ENCODE measurements at places on chromosomes 5 and 9.

GRCh38 chr9:133539991-133540697, 5.6 kb downstream of the ADAMTSL2 start:
- DNase-seq = no peak

DNA sequence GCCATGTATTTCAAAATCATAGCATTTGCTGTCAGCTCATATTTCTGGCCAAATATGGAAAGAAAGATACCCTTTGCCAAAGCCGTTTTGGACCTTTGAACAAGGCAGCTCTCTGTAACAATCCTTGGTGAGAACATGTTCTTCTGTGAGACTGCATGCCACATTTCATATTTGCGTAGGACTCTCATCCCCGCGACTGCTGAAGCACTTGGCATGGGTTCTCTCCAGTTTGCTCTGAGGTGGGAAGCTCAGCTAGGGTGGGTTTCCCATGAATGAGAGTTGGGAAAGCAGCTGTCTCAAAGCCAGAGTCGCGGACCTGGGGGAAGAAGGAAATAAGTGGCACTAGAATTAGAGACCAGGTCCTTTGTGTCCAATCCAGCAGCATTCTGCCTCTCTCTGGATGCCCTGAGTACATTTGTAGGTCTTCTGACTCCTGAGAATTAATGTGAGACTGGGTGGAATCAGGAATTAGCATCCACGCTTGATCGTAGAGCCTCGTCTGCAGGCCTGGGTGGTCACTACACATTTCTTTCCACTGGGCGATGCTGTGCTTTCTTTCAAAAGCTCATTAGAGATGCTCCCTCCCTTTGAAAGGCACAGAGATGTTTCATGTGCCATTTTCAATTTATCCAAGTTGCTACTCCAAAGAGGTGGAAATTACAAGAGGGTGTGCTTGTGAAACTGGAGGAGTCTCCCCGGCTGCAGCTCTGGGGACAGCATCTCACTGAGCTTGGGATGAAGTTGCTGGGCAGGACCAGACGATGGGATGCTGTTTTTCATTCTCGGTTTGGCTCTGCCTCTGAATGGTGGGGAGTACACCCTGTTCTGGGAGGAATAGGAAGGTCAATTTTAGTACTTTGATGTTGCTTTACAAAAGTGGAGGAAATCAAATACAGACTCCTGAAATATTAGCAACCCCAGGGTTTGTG, 197.2 kb downstream of the GADD45G start:
- DNase-seq = no peak

- DNase-seq = no peak
Observed at GRCh38 chr9:105242557-105242956, 1.9 kb upstream of the SLC44A1 start.

- DNase-seq = no peak
Observed at GRCh38 chr9:94085062-94085639, 887 bp downstream of the PTPDC1 start.

DNA sequence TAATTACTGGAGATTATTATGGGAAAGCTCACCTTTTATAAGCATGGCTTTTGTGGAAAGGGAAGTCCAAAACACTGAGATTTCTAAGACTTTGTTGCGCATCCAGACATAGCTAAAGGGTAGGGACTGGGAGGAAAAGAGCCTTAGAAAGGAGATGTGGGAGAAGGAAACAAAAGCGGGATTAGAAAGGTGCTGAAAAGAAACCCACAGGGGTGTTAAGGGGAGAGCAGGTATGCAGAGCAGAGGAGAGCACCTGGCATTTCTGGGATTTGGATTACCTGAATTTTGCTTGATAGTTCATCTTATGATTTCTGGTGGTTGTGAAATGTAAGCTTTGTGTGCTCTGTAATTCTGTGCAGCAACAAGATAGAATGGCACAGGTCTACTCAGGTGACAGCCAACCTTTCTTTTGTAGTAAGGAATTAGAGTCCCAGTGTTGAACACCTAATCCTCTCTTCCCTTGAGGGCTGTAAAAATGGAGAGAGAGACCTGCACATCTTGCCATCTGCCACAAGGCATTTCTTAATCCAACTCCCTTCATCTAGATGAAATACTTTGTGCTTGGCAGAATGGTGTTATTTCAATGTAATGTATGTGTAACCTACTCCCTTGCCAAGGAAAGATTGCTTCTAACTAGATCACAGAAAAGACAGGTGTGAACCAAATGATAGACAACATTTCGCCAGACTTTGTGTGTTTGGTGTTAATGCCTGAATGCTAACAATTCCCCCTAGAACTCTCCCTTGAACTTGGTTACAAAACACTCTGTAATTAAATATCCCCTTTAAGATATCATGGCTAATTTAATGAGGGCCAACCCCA, 47.4 kb downstream of the ATPSCKMT start:
- DNase-seq = no peak

GRCh38 chr5:34684281-34684979, 28.3 kb downstream of the RAI14 start:
- DNase-seq = no peak

GRCh38 chr5:90866333-90866732, 307.7 kb downstream of the ADGRV1 start:
- no peak for DNase-seq

DNA sequence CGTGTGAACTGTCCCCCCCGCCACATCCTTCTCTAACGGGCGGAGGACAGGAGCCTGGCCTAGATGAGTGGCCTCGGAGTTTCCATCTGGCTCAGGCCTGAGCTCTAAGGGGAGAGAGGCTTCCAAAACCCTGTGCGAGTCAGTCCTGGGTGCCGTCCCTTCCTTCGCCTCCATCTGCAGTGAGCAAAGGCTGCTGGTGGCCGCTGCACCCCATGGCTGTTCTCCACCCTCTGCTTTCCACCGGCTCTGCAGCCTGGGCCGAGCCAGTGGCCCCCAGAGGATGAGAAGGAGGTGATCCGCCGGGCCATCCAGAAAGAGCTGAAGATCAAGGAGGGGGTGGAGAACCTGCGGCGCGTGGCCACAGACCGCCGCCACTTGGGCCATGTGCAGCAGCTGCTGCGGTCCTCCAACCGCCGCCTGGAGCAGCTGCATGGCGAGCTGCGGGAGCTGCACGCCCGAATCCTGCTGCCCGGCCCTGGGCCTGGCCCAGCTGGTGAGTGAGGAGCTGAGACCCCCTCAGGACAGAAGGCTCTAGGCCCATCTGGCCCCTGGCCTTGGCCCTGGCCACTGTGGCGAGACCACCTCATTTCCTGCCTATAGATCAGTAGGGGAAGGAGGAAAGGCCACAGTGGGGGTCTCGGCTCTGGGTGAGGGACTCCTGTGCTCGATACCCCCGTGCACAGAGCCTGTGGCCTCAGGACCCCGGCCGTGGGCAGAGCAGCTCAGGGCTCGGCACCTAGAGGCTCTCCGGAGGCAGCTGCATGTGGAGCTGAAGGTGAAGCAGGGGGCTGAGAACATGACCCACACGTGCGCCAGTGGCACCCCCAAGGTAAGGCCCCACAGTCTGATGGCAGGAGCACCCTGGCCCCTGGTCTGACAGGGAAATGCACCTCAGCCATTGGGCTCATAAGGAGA, 3.0 kb downstream of the PKN3 start:
- DNase-seq = no peak

DNA sequence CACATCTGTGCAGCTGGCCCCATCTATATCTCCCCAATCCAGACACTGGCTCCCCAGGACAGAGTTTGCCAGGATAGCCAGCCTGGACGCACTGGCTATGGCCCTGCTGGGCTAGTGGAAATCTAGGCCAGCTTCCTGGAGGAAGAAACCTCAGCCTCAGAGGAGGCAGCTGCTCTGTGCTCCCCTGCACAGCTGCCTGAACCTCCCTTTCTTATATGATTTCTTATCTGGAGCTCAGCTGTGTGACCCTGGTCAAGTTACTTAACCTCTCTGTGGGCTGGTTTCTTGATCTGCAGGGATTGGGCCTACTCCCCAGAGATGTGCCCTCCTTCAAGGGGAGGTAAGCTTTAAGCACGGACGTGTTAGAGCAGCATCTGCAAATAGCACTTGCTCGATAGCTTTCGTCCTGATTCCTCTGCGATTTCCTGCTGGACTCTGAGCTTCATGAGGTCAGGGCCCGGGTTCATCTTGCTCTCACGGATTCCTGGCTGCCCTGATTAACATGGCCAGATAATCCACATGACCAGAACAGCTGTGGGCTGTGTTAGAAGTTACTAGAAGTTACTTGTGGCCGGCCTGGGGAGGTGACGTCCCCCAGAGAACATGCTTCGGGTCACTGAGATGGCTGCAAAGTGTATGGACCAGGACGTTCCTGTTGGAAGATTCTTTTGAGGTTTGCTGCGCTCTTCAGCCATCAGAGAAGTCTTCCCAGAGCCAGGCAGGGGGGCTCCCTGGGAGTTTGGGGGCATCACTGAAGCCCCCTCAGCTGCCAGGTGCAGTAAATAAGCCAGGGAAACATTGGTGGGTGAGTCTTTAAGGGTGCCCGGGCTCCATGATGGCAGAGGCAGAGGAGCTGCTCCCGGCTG, 14.5 kb downstream of the C9orf50 start:
- DNase-seq = no peak

- no peak for DNase-seq
Observed at GRCh38 chr5:90142541-90142940, 267.0 kb downstream of the CETN3 start.

DNA sequence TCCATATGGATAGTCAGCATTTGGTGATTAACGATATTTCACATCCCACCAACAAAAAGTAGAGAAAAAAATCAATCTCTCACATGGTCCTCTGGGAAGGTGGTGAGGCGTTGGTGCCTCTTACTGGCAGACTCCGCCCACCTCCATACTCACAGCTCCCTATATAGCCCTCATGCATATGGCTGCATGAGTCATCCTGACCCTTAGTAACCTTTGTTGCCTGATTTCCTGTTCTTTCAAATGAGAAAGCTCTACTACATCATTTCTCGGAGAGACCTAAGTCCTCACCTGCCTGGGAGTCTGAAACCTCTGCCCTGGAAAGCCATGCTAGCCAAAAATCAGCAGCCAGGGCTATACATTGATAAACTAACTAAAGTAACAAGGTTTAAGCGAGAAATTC, 33.3 kb upstream of the ABCA1 start:
- peak; percentile 50 for DNase-seq

DNA sequence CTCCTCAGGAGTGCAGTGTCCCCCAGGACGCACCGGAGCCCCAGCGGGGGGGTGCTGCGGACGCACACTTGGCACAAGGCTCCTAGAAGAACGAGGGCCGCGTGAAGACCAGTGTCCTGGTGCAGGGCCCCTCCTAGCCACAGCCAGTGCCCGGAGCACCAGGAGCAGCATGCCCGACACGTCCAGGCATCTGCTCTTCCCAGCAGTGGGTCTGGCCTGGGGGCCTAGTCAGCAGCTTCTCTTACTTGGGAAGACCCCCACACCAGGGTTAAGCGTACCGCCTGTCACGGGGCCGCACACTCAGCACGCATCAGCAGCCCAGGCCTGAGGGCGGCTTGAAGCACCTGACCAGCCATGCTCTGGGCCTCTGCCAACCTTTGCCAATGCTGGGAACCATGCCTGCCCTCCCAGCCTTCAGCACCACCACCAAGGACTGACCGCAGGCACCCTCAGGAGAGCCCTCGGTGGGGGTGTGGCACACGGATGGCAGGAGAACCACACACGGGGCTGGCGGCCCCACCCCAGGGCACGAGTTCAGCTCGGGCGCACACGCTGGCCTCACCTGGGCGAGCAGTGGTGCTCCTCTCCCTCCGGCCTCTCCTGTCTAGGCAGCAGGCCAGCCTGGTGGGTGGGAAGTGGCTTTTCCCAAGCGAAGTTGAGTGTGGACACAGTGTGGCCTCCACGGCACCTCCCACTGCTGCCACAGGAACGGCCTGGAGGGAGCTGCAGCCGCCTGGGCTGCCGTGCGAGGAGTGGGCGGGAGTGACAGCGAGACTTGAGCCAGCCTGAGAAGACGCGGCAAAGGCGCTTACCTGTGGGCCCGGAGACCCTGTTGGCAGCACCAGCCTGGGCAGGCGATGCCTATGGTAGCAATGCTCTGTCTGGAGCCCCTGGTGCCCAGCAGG, 12.0 kb upstream of the AJM1 start:
- DNase-seq = no peak

DNA sequence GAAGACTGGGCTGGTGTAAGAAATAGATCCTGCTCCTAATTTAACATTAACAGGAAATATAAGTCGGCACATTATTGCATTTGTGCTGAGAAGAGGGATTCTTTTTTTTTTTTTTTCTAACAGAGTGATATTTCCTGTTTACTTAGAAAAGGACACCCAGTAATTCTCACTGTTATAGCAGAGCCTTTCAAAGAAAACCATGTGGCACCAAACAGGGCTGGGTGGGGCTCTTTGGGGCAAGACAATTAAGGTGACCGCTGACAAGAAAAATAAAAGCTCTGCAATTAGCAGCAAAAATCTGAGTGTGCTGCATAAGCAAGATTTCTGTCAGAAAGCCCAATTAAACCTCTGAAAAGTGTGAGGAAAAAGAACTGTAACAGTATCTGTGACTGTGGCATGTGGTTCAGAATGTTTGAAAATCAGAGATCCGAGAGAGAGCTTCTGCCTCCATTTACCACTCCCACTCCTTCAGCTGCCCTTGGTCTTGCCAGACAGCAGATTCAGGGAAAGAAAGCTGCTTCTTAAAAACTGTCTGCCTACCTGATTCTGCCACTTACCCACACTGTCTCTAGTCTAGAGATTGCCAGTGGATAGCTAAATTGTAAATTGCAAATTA, 77.1 kb upstream of the IQGAP2 start:
- no peak for DNase-seq

DNA sequence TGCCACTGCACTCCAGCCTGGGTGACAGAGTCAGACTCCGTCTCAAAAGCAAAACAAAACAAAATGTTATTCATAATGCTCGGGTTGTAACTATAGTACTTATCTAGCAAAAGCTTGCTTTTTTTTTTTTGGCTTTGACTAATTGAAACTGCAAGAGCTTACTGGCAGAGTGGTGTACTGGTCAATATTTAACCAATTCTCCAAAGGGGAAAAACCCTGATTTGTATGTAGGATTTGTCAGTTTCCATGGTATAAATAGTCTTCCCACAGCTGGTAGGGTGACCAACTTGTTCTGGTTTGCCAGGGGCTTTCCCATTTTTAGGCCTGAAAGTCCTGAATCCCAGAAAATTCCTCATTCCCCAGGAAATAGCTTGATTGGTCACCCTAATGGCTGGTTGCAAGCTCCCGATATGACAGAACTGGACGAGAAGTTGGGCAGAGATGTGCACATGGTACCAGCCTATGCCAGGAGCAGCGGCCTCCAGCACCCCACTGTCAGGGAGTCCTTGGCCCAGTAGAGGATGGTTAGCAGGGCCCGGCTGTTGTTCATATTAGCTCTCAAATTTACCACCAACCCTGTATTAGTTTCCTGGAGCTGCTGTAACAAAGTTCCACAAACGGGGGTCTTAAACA, 58.0 kb downstream of the FXN start:
- DNase-seq = no peak

GRCh38 chr5:109855056-109855455, 165.3 kb downstream of the MAN2A1 start:
- DNase-seq = no peak

DNA sequence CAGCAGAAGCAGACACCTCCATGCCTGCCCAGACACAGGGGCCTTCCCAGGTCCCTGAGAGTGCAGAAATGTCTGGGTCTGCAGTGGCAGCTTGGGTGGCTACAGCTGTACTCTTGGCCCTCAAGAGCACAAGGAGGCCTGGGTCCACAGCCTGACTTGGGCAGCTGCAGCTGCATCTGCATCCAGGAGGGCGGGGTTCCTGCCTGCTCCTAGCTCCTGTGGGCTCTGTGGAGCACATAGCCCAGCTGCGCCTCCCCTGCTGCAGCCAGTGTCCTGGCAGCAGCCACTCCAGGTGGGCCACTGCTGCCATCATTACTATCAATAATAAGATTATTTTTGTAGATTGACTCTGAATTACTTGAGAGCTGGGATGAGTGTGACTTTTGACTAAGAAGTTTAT, 162.0 kb upstream of the PTCH1 start:
- DNase-seq = no peak

GRCh38 chr5:19001054-19001453, 986.9 kb downstream of the CDH18 start:
- DNase-seq = no peak

Data from stimulated activated CD4-positive, alpha-beta T cell treated with anti-CD3 and anti-CD28 coated beads, Interleukin-12 subunit alpha, Interleukin-12 subunit beta, amount 100 ng/mL, for 48 hours (primary cell).